T-helper 2 cell (primary cell): ENCODE measurements at places on chromosomes 6 and 20.

DNA sequence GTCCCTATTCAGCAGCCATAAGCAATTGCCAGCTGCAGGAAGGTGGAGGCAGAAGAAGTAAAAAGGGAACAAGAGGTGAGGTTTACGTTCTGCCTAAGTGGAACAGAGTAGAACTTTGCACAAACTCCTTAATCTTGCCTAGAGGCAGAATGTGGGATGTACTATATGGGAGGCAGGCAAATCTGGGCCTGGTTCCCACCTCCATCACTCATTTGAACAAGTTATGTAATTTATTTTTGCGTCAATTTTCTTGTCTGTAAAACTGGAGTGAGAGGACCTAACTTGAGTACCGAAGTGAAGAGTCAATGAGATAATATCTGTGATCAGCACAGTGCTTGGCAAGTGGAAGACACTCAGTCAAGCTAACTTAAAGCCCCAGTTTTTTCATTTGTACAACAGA is 2.0 kb upstream of the TPBG start:
- DNase-seq, result no peak

DNA sequence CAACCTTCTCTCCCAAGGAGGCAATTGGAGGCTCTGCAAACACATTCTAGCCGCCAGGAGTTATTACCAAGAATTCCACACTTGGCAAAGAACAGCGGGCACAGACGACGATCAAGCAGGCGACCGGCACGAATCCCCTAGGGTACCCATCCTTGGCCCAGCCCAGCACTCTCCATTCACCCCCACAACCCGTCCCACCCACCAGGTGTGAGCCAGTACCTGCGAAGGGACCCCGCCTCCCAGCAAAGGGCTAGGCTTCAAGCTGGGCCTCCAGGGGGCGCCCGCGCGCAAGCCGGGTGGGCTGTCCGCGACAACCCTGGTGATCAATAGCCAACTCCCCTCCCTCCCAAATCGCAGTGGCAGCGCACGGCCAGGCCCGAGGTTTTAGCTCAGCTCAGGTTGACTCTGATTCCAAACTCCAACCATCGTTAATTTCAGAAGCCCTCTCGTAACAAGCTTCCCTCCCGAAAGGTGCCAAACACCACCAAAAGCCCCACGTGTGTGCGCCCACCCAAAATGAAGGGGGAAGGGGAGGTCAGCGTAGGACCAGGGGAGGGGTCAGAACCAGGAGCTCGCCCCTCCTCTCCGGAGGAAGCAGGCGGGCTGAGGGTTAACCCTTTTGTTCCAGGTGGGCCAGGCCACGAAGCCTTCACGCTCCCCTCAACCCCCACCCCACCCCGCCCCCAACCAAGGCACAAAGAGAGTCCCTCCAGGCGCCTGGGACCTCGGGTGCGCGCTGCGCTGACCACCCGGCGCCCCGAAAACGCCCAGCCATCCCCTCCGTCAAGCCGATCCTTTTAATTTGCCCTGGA is 2.1 kb downstream of the SALL4 start:
- DNase-seq, result peak; percentile 43

GRCh38 chr6:72952808-72953630 is 272.3 kb downstream of the KHDC1L start:
- DNase-seq, result no peak

- no peak for DNase-seq
Measured at GRCh38 chr6:4956625-4957024, 47.2 kb downstream of the RPP40 start.

DNA sequence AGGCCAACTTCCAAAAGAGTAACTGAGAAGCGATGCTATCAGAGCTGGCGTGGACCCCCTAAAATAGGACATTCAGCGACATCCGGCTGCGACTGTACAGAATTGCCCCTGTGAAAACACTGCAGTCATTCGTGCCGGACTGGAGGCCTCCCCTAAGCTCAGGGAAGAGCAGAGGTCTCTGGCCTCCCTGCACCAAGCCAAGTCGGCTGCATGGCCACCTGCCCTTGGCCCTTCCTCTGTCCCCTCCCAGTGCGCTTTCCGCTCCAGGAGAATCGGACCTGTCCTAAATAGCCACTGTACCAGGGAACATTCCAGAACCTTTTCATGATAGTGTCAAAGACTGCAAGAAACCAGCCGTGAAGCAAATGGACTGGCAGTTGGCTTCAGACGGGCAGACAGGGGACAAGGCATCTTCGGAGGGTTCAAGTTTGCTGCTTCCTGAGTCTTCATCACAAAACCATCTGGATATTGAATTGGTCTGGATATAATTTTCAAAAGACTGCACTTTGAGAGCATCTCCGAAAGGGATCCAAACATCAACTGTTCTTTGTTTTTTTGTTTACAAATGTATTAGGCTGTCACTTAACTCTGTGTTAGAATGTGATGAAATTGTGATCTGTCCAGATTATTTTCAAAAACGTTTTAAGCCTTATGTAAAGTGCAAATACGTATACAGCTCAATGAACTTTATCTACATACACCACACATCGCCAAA is 16.5 kb downstream of the SLC2A4RG start:
- DNase-seq, result no peak

DNA sequence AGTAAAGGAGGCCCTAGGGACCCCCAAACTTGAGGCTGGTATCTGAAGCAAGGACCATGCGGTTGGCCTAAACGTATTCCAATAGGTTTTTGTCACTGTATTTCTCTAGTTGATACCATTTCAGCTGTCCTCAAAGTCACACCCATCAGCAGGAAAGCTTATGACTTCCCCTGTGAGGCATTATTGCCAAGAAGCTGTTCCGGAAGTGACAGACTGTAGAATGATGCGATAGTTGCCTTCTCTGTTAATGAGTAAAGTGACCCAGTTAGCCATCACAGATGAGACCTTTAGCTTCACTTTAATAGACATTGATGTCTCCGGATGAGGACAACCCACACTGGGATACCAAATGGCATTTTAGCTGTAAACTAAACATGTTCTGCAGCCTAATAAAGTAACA is 147.9 kb downstream of the RNGTT start:
- DNase-seq, result no peak

GRCh38 chr6:153872946-153873345 is 166.1 kb upstream of the OPRM1 start:
- DNase-seq, result no peak

DNA sequence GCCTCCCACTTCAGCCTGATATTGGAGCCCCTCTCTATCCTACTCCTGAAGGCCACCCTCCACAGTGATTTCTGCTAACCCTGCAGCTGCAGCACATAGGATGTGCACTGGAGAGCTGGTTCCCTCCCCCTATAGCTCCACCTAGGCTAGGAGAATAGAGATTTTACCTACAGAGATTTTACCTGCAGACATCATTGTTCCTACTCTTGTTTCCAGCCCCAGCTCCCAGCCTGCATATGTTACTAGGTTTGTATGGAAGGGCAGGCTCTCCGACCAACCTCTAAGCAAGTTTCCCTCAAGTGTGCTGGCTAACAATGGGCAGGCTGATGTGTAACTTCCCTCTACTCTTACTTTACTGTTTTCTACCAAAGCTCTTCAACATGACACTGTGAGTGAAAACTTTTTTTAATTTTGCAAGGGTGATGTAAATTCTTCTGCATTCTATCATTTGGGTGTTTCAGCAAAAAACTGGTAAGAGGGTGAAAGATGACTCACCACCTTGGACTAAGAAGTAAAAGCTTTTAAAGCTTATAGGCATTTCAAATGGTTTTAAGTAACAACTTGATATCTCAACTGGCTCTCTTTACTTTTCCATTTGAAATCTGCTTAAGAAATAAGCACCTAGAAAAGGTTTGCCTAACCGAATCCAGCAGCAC is 106.8 kb downstream of the CDK19 start:
- DNase-seq, result no peak

- no peak for DNase-seq
Measured at GRCh38 chr20:14928083-14928482, 590.7 kb upstream of the FLRT3 start.

DNA sequence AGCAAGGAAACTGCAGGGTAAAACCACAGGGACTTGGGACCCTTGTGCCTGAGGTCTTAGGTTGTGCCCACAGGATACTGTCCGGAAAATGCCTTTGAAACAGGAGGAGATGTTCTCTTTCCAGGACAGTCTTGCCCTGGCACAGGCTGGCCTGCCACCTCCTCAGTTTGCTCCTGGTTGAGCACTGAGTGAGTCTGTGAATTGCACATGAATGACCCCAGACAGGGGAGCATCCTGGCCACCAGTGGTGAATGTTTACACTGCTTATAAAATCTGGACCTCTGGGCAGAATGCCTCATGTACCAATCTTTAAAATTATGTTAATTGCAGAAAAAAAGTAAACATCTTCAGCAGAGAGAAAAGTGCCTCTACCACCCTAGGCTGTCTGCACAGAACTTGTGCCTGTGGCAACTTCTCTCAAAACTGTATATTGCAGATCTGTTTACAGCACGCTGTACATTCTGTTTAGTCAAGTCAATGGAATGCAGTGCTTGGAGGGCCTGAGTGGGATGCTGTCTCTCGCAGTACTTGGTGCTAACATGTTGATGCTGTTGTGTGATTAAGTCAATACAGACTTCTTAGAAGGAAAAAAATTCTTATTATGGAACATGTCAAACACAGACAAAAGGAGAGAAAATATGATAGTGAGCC is 242.1 kb downstream of the SOD2 start:
- DNase-seq, result no peak

GRCh38 chr6:117481926-117482239 is 591 bp upstream of the DCBLD1 start:
- no peak for DNase-seq

- no peak for DNase-seq
Measured at GRCh38 chr20:62362991-62363919, 3.9 kb downstream of the LAMA5 start.

DNA sequence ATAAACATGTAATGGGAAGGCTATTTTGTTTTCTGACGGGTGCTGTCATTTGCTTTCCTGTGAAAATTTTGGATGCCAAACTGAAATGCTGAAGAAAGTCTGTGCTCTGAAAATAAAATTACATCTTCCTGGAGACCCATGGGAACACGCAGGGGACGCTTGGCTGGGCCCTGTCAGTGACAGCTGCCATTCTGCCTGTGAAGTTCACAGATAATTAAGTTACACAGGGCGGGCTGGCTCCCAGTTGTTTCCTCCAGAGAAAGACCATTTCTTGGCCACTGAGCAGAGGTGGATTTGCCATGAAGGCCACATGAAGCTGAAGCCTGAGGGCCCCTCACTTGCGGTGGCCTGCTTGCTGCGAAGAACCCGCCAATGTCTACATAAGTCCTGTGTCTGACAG is 93.5 kb downstream of the TMEM170B start:
- DNase-seq, result no peak

DNA sequence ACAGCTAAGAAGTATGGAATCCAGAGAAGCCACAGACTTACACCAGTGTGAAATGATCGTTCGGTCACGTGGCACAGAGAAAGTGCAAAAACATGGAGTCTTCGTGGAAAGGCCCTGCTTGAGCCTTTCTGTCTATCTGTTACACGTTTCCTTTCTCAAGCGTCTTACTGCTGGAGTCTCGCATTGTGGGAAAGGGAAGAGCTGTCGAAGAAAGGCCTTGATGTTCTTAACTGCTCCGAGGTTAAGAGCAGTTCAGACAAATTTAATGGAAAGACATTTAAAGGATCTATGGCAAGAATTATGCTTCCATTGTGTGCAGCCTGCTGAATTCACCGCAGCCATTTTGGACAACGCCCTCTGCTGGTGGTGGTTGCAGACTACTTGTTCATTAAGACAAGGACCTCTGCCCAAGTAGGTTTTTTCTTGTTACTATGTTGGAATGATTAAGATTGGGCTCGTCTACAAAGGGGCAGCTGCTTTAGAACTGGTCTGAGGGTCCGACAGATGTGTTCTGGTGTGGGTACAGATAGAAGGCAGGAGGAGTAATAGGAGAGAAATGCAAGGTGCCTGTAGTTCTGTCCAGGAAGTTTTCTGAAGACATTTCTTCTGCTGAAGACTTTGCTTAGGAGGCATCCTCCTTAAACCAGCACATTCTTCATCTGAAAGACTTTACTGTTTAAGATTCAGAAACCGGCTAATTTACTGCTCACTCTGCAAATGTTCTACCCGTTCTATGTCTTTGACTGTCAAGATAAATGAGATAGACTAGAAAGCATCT is 24.7 kb upstream of the CCN6 start:
- peak; percentile 80 for DNase-seq

DNA sequence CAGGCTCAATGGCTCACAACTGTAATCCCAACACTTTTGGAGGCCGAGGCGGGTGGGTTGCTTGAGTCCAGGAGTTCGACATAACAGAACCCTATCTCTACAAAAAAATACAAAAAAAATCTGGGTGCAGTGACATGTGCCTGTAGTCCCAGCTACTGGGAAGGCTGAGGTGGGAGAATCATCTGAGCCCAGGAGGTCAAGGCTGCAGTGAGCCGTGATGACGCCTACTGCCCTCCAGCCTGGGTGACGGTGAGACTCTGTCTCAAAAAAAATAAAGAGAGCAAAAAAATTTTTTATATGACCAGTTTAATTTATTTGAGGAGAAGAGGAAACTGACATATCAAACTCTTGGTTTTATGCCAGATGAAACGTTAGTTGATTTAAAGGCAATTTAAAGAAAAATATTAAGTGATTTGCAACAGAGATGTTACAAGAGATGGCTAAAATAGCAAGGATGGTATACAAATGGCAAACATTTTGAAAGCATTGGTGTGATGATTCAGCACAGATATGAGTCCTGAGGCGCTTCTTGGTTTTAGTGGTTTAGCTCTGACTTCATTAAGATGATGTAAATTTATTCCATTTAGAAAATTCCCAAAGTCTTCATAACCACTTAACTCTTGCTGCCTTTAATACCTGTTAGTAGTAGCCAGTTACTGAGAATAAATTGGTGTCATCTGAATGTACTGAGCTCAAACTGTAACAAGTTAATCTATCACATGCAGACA is 17.7 kb downstream of the GTF2H5 start:
- no peak for DNase-seq

- DNase-seq, result no peak
Measured at GRCh38 chr20:58405504-58406291, 16.7 kb downstream of the VAPB start.

GRCh38 chr6:51137777-51138176 is 319.1 kb downstream of the TFAP2B start:
- DNase-seq, result no peak

GRCh38 chr6:92495242-92495641 is 924.1 kb downstream of the EPHA7 start:
- DNase-seq, result no peak

DNA sequence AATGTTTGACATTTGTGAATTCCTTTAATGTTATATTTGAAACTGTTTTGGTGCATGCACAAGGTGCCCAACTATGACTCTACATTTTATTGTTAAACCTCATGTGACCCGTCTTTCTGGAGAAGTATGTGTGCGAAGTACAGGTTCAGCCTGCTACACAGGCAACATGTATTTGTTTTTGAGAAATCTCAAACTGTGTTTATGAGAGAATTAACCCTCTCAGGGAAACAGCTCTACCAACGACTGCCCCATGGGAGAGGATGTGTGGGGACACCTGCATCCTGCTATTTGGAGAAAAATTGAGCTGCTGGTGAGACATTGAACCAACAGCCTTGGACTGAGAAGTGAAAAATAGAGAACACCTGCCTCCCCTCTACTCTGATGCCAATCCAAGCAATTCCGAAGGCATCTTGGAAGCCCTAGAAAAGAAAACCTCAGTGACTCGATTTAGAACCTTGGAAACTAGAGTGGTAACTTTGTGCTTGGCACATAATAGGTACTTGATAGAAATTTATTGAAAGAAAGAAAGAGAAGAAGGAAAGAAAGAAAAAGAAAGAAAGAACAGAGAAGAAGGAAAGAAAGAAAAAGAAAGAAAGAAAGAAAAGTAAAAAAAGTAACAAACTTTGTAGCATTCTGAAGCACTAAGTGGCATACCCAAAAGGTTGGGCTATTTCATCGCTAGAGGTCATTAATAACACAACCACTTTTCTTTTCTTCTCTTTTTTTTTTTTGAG is 2.9 kb upstream of the AKAP12 start:
- no peak for DNase-seq
